ENCODE measurements at places on chromosomes 13 and 19.

DNA sequence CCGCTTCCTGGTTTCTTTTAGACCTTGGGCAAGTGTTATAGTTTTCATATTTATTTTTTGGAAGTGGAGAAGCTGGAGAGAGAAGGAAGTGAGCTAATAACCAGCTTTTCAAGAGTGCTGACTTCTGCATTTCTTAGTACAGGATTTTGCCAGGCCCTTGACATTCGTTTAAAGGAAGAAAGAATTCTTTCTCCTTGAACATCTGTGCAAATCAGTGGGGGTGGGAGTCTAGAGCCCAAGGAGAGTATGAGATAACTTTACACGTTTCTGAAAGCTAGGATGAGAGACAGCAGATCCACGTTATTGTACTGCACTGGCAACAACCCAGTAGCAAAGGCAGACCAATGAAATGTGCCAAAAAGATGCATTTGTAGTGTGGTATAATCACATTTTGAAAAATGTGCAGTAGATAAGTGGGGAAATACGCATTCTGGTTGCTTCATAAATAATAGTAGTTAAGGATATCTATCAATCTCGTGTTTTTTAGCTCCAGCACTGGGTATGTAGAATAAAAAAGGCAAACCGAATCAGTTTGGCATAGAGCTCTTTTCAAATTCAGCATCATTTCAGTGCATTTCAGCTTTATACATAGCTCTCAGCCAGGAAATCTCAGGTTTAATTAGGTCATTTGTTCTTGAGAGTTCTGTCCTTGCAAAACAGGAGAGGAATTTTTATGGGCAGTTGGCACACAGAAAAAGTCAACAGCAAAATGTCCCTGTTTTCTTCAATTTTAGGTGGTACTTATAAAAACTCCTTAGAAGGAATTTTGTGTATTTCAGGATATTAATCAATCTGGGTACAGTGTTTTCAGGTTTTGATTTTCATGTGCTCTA is 4.3 kb downstream of the RNF113B start:
- DNase-seq, result peak; percentile 11

- DNase-seq, result no peak
Observed at GRCh38 chr19:8366961-8367326, 3.0 kb downstream of the ANGPTL4 start.

DNA sequence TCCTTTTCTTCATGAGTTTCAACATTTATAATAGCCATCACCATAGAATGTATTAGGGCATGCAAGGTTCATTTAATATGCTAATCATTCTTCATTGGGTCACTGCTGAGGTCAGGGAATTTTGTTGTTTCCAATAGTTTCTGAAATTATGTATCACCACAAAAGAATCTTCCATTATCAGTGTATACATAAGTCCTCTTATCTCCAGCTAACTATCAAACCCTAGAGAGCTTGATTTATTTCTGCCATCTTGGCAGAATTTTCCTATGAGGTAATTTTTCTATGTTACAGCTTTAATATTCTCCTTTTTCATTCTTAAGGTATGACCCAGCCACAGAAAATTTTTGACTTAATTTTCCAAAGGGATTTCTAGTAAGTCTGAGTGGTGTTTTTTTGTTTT is 415.0 kb upstream of the SLITRK1 start:
- DNase-seq, result no peak

GRCh38 chr19:31674503-31675192 is 325.4 kb upstream of the TSHZ3 start:
- no peak for DNase-seq

DNA sequence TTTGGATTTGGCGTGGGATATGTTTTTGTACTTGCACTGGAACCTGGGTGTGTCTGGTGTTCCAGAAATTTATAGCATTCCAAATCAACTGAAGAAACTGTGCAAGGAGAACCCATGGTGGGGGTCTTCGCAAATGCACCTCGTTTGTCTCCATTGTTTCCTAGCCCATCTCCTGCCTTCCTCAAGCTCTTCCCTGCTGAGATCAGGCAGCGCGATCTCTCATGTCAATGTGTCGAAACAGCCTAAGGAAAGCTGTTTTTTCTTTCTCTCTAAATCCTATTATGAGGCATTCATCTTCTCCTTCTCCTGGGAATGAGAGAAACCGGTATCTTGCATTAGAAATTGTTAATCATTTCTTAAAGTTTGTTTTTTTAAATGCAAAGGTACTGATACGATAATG is 131.0 kb downstream of the KLF5 start:
- no peak for DNase-seq

DNA sequence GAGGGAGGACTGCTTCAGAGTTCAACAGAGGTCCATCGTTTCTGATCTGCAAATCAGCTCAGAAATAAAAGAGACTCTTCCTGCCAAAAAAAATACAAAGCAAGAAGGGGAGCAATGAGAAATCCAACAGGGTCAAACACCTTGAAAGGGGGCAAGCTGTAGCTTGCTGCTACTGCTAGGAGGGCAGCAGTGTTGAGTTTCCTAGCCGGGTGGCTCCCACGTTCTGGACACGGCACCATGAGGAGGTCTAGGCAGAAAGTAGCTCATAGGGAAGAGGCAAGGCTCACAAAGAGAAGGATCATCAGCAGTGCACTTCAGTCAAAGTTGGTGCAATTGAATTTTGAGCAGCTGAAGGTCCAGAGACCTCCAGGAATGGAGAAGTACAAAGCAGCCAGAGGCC is 75.3 kb downstream of the FOXO1 start:
- DNase-seq, result no peak

GRCh38 chr13:21071924-21072323 is 10.5 kb upstream of the LATS2 start:
- DNase-seq, result no peak

- DNase-seq, result no peak
Observed at GRCh38 chr13:101301053-101301452, 115.3 kb downstream of the NALCN start.

DNA sequence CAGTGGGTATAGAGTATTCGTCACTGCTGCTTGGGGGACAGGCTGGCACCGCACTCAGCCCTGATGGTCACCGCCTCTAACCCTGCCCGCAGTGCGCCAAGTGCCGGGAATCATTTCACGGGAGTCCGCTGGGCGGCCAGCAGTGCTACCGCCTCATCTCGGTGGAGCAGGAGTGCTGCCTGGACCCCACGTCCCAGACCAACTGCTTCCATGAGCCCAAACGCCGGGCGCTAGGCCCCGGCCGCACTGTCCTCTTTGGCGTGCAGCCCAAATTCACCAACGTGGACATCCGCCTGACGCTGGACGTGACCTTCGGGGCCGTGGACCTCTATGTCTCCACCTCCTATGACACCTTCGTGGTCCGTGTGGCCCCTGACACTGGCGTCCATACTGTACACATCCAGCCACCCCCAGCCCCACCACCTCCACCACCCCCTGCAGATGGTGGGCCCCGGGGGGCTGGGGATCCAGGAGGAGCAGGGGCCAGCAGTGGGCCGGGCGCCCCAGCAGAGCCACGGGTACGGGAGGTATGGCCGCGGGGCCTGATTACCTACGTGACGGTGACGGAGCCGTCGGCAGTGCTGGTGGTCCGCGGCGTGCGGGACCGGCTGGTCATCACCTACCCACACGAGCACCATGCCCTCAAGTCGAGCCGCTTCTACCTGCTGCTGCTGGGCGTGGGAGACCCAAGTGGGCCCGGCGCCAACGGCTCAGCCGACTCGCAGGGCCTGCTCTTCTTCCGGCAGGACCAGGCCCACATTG is 14.5 kb downstream of the CNFN start:
- DNase-seq, result no peak

GRCh38 chr19:50311723-50312635 is 17.2 kb downstream of the KCNC3 start:
- no peak for DNase-seq

DNA sequence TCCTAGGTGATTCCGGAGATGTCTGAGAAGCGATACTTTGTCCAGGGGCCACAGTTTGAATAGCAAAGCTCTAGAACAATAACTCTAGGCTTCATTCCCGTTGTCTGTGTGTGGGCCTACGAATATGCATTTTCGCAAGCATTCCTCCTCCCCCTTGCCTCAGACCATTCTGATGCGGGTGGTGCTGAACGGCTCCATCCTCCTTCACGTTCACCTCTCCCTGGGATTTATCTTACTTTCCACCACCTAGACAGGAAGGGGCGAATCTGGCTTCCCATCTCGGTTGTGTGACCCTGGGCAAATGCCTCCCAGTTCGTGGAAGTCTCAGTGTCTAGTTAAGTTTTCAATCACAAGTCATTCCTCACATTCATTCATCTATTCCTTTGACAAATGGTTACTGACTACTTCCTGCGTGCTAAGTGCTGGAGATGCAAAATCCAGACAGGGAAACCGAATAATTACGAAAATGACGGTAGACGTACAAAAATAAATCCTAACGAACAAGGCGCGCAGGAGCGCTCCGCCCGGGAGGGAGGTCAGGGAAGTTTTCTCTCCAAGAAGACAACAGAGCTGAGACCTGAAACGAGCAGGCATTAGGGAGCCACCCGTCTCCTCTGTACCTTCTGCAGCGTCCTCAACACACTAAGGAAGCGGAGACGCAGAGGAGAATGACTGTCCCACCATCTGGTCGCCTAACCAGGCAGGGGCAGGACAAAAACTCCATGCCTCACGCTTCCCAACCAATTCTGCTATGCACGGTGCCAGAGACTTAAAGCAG is 1.3 kb upstream of the CNOT3 start:
- no peak for DNase-seq

GRCh38 chr13:48426052-48426451 is 13.1 kb upstream of the LPAR6 start:
- no peak for DNase-seq

- peak; percentile 83 for DNase-seq
Observed at GRCh38 chr13:77751513-77752456, 54.3 kb downstream of the SLAIN1 start.

- DNase-seq, result no peak
Observed at GRCh38 chr13:62502588-62502987, 1086.9 kb upstream of the PCDH20 start.

- DNase-seq, result no peak
Observed at GRCh38 chr13:39038569-39039030, 344 bp downstream of the NHLRC3 start.

- no peak for DNase-seq
Observed at GRCh38 chr13:33918199-33918932, 100.4 kb downstream of the RFC3 start.

DNA sequence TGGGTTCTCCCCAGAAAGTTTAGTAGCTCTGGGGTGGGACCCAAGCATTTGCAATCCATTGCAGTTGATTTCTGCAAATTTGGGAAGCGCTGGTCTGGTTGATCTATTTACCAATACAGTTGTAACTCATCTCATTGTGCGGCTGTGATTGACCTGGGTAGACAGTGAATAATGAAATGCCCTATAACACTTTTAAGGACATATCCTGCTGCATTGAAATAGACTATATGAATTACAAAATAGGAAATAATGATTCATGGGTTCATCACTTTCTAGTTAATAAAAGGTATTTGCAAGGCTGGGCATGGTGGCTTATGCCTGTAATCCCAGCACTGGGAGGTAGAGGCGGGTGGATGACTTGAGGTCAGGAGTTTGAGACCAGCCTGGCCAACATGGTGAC is 59.0 kb upstream of the FARP1 start:
- DNase-seq, result no peak

GRCh38 chr19:35140962-35141836 is 1.9 kb upstream of the FXYD7 start:
- peak; percentile 93 for DNase-seq

- no peak for DNase-seq
Observed at GRCh38 chr13:46542833-46543232, 10.1 kb upstream of the LRCH1 start.

DNA sequence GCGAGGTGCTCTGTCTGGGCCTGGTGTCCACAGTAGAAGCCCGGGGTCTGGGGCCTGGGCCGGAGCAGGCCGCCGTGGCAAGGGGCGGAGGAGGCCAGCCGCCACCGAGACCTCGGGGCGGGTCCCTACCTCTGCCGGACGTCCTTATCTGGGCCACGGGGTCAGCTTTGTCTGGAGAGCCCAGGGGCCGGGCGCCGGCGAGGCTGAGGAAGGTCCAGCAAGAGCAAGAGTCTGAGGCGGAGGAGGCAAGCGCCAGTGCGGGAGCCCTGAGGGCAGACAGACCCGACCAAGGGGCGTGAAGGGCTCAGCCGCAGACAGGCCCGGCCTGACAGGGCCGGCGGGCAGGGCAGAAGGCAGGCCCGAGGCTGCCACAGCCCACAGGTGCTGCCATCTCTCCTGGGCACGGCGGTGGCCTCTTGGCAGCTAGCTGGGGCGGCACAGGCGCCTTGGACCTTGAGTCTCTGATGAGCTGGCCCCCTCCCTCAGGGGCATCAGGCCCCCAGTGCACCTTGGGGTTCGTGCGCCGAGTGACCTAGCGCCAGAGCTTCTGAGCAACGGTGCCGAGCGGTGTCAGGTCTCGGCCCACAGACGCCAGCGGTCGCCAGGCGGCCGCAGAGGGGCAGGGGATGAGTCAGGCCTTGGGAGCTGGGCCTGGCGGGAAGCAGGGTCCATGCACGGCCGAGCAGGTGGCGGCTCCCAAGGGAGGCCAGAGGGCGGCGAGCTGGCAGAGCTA is 19.1 kb upstream of the AKAP8 start:
- DNase-seq, result no peak

DNA sequence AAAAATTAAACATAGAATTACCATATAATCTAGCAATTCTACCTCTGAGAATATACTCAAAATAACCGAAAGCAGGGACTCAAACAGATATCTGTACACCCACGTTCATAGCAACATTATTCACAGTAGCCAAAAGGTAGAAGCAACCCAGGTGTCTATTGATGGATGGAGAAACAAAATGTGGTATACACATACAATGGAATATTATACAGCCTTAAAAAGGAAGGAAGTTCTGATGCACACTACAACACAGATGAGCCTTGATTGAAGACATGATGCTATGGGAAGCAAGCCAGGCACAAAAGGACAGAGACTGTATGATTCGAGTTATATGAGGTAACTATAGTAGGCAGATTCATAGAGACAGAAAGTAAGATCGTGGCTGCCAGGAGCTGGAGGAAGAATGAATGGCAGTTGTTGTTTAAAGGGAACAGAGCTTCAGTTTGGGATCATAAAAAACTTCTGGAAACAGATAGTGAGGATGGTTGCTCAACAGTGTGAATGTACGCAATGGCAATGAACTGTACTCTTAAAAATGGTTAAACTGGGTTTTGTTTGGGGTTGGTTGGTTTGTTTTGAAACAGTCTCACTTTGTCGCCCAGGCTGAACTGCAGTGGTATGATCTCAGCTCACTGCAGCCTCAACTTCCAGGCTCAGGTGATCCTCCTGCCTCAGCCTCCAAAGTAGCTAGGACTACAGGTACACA is 47.5 kb downstream of the ZIC5 start:
- DNase-seq, result no peak

GRCh38 chr19:20607943-20608342 is 42.4 kb upstream of the ZNF737 start:
- DNase-seq, result no peak

GRCh38 chr13:43838909-43839308 is 40.6 kb downstream of the CCDC122 start:
- DNase-seq, result no peak

DNA sequence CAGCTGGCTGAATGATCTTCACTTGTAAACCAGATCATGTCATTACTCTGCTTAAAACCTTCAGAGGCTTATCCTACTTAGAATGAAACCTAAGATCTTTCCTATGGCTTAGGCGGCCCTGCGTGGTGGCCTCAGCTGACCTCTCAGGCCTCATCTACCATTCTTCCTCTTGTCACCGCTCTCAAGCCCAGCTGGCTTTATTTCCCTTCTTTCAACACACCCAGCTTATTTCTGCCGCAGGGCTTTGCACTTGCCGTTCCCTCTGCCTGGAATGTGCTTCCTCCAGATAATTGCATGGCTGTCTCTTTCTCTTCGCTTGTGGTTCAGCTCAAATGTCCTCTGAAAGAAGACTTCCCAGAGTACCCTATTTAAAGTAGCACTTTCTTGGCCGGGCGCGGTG is 3.6 kb upstream of the ASF1B start:
- DNase-seq, result no peak

GRCh38 chr19:31171936-31172335 is 177.3 kb downstream of the TSHZ3 start:
- no peak for DNase-seq

GRCh38 chr19:33823341-33823740 is 26.7 kb downstream of the KCTD15 start:
- DNase-seq, result no peak

Data from globus pallidus (tissue), 1 donor.